Adrenal gland (tissue), 19 donors: ENCODE measurements at places on chromosomes 16 and 17.

DNA sequence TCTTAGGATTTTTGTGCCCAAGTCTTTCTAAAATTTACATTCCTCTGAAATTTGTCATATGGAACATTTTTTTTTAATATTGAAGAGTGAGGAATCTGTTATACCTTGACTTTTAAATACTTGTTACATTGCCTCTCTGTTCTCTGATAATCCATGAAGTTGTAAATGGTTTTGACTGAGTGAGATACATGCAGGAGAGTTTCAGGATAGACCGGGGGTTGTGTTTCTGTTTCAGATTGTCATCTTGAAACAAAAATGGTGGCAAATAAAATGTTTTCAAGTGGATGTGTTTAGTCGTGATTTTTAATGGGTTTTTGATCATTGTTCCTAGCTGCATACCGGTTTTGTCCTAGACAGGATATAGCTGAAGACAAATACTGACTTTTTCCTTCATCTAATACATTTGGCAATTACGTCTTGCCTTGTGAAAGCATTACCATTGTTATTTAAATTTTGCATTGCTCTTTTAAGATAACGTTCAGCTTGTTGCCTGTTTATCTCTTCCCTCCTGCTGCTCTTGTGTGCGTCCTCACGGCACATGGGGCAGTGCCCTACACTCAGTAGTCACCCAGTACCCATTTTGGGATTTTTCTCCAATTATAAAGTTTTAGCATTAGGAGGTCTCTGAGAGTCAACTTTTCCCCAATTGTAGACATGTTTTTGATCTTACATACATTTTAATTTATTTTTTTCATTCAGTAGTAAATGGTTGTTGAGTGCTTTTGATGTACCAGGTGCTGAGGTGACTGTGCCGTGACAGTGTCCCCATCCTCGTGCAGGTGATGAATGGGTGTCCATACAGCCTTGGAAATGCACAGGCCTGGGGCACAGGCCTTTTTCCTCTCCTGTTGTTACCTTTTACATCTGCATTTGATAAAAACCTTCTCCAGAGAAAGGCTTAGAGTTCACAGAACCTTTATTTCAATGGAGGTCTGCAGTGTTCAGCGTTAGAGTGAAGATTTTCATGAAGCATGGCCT lies 169.9 kb downstream of the MSI2 start:
- DNase-seq: no peak

DNA sequence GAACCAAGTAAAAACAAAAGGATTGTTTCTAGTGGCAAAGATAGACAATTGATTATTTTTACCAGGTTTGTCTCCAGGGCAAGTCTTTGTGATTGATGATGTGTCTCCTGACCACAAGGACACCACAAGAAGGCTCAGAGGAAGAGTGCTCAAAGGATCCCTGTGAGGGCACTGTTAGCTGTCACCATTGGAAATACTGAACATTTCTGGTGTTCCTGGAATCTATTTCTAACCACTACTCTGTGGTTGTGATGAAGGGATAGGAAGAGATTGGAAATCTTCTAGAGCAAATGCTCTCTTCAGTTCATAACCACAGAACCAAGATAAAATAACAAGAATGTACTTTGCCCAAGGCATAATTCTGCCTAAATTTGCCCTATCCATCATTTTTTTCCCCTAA lies 15.3 kb downstream of the RNF43 start:
- no peak for DNase-seq

- DNase-seq: no peak
Observed at GRCh38 chr17:67413388-67413787, 36.3 kb downstream of the PITPNC1 start.

- no peak for DNase-seq
Observed at GRCh38 chr16:85435286-85435685, 177.8 kb upstream of the GSE1 start.

- DNase-seq: no peak
Observed at GRCh38 chr16:80433623-80434022, 107.2 kb upstream of the DYNLRB2 start.

DNA sequence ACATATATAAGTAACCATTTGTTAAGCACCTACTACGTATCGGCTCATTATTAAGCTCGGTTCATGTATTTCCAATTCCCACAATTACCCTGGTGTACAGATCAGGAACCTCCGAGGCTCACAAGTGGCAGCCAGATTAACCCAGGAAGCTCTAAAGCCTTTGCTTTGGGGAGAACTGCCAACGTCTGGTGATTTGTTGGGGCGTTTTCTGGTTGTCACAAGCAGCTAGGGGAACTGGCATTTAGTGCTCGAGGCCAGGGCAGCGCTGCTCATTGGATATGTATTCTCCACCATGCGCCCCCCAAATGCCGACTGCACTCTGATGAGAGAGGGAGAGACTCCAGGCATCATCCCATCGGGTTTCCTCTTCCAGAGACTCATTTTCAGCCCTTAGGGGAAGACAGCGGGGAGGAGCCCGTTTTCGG lies 541 bp downstream of the ZNF18 start:
- no peak for DNase-seq

DNA sequence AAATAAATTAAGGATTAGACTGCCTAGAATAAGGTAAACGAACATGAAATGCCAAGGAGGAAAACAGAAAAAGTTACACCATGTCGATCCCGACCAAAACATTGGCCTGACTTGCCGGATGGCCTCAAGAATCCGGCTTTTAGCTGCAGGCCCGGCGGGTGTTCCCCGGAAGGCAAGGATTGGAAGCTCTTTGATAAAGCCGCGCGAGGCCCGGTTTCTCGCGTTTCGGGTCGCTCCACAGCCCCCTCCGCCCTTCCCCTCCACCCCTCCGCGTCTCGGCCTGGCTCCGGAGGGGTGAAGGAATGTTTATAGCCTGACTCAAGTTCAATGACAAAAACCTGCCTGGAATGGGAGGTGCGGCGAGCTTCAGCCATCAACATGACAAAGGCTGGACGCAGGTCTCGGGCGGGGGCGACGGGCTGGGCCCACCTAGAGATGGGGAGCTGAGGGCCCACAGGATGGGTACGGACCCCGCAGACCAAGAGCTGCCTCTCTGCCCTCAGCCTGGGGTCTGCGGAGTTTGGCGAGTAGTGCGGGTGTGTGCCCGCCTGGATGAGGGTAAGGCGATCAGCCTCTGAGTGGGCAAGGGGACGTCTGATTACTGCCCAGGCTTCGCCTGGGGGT lies 2.6 kb downstream of the PRAC1 start:
- DNase-seq: no peak

GRCh38 chr17:58338841-58339754 lies 10.5 kb upstream of the TSPOAP1 start:
- peak; percentile 46 for DNase-seq

GRCh38 chr17:61689610-61690180 lies 98.7 kb upstream of the NACA2 start:
- no peak for DNase-seq

- no peak for DNase-seq
Observed at GRCh38 chr17:64779376-64780095, 117.4 kb upstream of the SMURF2 start.

- DNase-seq: peak; percentile 76
Observed at GRCh38 chr17:42773290-42774035, at the start of gene VPS25. VPS25 (plus strand) TSS chr17:42773449; CDS start chr17:42773476, 27 bp downstream.

- no peak for DNase-seq
Observed at GRCh38 chr16:10660950-10661635, 33.6 kb downstream of the TEKT5 start.

DNA sequence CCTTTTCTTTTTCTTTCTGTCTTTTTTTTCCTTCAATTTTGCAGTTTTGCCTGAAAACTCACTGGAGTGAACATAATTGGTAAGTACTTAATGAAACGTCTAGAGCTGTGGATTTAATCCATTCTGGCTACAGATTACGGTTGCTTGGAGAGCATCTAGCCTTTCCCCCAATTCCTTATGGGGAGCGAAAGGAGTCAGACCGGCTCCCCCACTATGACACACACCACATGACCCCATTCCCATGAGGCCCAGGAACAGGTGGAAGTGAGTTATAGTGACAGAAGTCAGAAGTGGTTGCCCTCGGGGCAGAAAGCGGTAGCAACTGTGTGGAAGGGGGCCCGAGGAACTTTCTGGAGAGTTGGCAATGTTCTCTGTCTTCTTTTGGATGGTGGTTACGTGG lies 41.2 kb downstream of the EMP2 start:
- no peak for DNase-seq

GRCh38 chr17:27341041-27341471 lies 47.1 kb downstream of the WSB1 start:
- DNase-seq: no peak

- no peak for DNase-seq
Observed at GRCh38 chr16:49275050-49275730, 6.4 kb downstream of the CBLN1 start.

DNA sequence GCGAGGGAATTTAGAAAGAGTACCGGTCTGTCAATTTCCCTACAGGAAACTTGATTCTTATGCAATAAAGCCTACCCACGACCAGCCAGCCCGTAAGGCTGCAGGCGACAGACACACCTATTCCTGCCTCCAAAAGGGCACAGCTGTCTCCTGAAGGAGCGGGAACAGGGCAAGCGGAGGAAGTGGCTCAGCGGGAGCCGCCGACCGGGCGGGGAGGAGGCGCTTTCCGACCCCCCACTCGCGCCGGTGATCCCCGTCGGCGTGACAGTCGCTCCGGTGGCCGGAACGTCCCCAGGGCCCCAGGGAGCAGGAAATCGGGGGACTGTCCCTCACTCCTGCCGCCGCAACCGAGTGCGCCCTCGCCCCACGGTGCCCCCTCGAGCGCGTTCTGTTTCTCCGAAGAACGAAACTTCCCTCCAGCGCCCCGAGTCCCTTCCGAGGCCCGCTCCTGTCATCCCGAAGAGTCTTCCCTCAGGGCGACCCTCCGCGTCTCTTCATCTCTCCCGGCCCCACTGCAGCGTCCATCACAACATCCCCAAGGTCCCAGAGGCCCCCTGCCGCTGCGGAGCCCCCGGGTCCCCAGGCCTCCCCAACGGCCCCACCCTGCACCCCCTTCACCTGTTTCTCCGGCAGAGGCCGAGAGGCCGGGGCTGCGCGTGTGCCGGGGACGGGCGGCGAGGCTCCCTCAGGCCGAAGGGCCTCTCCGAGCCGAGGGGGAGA lies 421 bp downstream of the STAT3 start:
- peak; percentile 49 for DNase-seq

DNA sequence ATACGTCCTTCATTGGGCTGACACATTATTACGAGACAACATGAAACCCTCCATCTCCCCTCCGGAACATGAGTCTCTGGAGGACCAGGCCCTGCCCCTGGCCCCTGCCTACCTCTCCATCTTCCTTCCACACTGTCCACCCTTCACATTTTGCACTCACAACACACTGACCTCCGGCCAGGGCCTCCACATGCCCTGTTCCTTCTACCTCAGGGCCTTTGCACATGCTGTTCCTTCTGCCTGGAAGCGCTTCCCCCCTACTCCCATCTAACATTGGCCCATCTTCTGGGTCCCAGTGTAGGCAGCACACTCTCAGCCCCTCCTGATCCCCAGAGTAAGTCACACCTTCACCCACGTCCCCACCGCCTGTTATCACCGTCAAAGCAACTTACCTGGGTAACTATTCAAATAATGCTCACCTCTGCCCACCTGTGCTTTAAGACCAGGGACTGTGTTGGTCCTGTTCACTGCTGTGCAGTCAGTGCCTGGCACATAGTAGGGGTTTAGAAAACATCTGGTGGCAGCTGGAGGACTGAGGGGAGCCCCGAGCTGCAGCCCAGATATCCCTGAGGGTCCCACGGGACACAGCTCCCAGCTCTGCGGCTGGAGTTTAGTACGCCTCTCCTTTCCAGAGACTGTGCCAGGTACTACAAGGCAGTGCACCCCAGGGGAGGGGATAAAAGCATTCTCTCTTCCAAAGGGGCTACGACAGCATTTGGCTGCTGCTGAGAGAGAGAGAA lies 27.2 kb downstream of the RPH3AL start:
- DNase-seq: no peak

DNA sequence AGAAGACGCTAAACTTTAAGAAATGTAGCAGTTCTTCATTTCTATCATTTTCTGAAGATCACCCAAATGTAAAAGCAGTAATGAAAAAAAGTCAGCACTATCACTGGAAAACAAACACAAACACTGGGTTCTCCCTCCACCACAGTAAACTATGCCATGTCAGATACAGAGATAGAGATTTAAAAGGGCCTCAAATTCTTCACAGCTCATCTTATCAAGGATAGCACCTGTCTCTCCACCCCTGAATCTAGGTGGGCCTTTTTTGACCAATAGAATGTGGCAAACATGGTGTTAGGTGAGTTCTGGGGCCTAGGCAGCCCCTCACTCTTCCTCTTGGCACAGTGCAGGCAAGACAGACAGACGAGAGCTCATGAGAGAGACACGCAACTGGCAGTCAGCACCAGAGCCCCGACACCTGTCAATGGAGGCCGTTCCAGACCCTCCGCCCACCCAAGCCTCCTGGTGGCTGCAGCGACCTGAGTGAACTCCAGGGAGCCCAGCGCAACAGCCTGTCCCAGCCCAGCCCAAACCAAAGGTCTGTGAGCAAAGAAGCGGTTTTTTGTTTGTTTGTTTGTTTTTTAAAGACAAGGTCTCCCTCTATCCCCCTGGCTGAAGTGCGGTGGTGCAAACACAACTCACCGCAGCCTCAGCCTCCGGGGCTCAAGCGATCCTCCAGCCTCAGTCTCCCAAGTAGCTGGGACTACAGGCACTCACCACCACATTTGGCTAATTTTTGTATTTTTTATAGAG lies 79.8 kb downstream of the TBC1D16 start:
- peak; percentile 3 for DNase-seq

DNA sequence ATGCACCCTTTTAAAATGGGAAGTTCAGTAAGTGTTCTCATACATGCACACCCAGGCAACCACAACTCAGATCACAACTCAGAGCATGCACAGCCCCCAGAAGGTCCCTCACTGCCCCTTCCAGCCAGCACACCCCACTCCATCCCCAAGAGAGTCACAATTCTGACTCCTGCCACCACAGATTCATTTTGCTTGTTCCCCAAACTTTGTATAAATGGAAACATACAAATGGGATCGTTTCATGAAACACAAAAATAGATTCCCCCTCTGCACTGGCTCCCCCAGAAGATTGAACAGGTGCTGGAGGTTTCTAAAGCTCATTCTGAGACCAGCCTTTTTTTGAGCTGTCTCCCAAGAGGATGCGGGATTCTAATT lies 3.3 kb upstream of the TNFRSF13B start:
- no peak for DNase-seq

DNA sequence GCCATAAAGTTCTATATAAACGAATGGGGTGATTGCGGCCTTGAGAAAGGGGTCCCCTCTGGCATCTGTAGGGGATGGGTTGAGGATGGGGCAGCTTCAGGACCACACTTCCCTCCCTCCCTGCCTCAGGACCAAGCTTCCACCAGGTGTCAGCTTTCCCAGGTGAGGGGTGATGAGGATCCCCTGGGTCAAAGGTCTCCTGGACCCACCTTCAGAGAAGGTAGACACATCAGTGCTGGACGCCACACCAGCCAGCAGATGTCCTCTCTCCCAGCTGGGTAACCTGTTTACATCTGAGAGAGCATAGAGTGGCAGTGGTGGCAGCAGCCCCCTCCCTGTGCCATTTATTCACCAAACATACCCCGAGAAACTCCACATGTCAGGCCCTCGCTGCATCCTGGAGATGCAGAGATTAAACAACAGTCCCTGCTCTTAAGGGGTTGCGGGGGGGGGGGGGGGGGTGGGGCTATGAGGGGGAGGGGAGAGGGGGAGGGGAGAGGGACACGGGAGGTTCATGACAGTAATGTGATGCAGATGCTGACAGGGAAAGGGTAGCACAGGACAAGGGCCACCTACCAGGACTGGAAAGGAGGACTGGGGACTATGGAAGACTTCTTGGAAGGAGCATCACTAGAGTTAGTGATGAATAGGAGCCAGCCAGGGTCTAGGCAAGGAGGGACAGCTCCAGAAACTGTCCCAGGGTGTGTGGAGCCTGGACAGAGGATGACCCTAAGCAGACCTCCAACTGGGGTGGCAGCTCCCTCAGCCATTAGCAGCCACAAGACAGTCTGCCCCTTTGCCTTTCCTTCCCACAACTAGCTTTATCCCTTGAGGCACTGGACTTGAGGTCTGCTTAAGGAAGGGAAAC lies 5.0 kb downstream of the PROCA1 start:
- DNase-seq: no peak
